ENCODE measurements at places on chromosomes 3 and 15.

- no peaks in the 10 kb centered on the region for H3K36me3 ChIP-seq
- H3K4me3 ChIP-seq = no peak overlapping the region
- no peaks in the 10 kb centered on the region for H3K4me1 ChIP-seq
- no peak overlapping the region for H3K27ac ChIP-seq
Observed at GRCh38 chr3:171508676-171509075, 48.5 kb upstream of the TNIK start.

- DNase-seq = no peak
- no peaks in the 10 kb centered on the region for H3K36me3 ChIP-seq
- no peak overlapping the region for H3K4me3 ChIP-seq
- no peak overlapping the region for H3K27ac ChIP-seq
Observed at GRCh38 chr3:24505691-24506550, 11.3 kb upstream of the THRB start.

DNA sequence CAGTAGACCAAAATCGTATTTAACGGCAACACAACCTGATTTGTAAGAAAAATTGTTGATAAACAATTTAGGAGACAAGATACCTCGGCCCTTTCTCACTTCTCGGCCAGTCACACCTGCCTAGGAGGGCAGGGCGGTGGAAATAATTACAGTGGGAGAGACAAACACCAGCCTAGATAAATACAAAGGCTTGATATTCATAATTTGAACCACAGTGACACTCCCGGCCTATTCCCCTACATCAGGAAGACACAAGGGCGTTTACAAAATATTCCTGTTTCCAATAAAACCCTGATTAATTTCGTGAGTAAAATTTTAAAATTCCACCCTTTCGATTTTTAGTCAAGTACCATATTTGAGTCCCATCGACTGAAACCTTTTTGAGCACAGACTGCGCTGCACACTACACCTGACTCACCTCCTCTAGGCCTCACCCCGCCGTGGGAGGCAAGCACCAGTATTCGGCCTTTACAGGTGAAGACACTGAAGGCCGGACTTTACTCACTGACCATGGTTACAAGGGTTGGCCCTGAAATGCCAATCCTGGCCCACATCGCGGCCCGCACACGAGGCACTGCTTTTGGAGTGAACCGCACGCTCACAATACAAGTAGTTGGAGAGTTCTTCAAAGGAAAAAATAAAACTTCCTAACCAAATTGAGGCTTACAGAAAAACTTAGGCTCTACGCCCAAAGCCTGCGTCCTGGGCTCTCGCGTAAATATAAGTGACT is 794 bp downstream of the ARPP19 start:
- peak overlapping the region; percentile 93 for H3K4me3 ChIP-seq
- no peaks in the 10 kb centered on the region for H3K27me3 ChIP-seq
- peak overlapping the region; percentile 98 for H3K27ac ChIP-seq
- H3K4me1 ChIP-seq = peaks cover 25% of the 10 kb centered on the region
- DNase-seq = peak; percentile 23

GRCh38 chr3:32498252-32498651 is 4.4 kb downstream of the CMTM6 start:
- H3K27ac ChIP-seq = peak overlapping the region; percentile 83
- peaks cover 36% of the 10 kb centered on the region for H3K4me1 ChIP-seq
- H3K27me3 ChIP-seq = no peaks in the 10 kb centered on the region

GRCh38 chr3:77530870-77531269 is 491.0 kb downstream of the ROBO2 start:
- no peak overlapping the region for H3K4me3 ChIP-seq
- DNase-seq = no peak
- H3K27ac ChIP-seq = no peak overlapping the region
- no peaks in the 10 kb centered on the region for H3K4me1 ChIP-seq

- H3K27ac ChIP-seq = no peak overlapping the region
- peaks cover 2% of the 10 kb centered on the region for H3K4me1 ChIP-seq
- DNase-seq = no peak
- no peaks in the 10 kb centered on the region for H3K36me3 ChIP-seq
- peaks cover 9% of the 10 kb centered on the region for H3K27me3 ChIP-seq
Observed at GRCh38 chr3:36707623-36708409, 56.5 kb downstream of the DCLK3 start.

DNA sequence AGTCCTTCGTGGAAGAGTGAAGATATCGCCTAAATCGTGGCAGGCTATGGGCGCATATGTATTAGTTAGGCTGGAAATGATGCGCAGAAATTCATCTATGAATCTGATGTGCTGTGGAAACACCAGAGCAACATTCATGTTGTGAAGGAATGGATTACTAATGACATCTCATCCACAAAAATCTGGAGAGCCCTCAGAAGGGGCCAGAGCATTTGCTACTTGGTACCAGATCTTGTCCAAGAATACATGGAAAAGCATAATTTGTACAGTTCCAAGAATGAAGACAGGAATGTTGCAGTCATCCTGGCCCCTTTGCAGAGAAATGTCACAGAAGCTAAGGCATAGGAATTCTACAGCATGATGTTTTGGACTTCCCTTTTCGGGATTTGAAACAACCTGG is 38.4 kb upstream of the FOXB1 start:
- peaks cover 12% of the 10 kb centered on the region for H3K27me3 ChIP-seq
- H3K4me1 ChIP-seq = no peaks in the 10 kb centered on the region
- peaks cover 2% of the 10 kb centered on the region for H3K36me3 ChIP-seq
- no peak overlapping the region for H3K27ac ChIP-seq
- H3K4me3 ChIP-seq = no peak overlapping the region

DNA sequence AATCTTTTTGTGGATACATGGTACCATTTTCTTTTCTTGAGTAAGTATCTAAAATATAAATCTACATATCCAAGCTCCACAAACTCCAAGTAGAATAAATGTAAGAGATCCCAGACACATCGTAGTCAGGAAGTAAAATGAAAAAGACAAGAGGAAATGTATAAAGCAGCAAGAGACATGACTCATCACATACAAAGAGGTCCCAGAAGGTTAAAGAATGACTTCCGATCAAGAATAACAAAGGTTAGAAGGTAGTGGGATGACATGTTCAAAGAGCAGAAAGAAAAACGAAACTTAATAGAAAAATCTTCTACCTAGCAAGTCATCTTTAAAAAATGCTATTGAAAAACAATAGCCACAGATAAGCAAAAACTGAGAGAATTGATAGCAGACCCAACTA is 705.8 kb downstream of the NR2F2 start:
- no peak overlapping the region for H3K27ac ChIP-seq
- no peak for DNase-seq
- no peaks in the 10 kb centered on the region for H3K27me3 ChIP-seq
- no peaks in the 10 kb centered on the region for H3K36me3 ChIP-seq
- no peaks in the 10 kb centered on the region for H3K4me1 ChIP-seq

GRCh38 chr15:43118829-43119228 is 13.0 kb upstream of the UBR1 start:
- peaks cover 27% of the 10 kb centered on the region for H3K4me1 ChIP-seq
- peak overlapping the region; percentile 48 for H3K27ac ChIP-seq
- H3K4me3 ChIP-seq = no peak overlapping the region
- no peak for DNase-seq
- no peaks in the 10 kb centered on the region for H3K36me3 ChIP-seq
- no peaks in the 10 kb centered on the region for H3K27me3 ChIP-seq

DNA sequence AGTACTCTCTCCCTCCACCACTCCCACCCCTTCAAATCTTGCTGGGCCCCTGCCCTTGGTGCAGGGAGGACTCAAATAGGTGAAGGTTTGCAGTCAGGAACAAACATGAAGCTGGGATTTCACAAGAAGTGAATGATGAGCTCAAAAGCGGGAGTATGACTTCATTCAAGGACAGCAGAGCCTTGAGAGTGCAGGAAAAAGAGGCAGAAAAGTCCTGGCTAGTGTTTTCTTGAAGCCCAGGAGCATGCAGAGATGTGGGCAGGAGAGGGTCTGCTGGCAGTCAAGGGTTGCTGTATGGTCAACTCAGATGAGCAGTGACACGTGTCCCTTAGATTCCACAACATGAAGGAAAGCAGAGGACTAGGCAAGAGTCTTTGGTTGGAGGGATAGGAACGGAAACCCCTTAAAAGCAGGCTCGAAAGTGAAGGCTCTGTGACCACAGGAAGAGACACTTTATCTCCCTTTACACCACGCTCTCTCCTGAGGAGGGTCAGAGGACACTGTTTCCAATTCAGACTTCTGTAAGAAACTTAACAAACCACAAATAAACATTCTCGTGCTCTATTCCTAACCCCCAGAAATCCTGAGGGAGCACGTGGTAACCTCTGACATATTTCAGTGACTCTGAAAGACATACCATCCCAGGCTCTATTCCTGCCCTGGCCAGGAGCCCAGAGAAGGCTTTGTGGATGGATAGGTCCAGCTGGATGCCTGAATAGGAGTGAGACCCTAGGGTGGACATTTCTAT is 168.0 kb upstream of the NDN start:
- H3K27ac ChIP-seq = no peak overlapping the region
- H3K36me3 ChIP-seq = no peaks in the 10 kb centered on the region
- no peaks in the 10 kb centered on the region for H3K27me3 ChIP-seq

DNA sequence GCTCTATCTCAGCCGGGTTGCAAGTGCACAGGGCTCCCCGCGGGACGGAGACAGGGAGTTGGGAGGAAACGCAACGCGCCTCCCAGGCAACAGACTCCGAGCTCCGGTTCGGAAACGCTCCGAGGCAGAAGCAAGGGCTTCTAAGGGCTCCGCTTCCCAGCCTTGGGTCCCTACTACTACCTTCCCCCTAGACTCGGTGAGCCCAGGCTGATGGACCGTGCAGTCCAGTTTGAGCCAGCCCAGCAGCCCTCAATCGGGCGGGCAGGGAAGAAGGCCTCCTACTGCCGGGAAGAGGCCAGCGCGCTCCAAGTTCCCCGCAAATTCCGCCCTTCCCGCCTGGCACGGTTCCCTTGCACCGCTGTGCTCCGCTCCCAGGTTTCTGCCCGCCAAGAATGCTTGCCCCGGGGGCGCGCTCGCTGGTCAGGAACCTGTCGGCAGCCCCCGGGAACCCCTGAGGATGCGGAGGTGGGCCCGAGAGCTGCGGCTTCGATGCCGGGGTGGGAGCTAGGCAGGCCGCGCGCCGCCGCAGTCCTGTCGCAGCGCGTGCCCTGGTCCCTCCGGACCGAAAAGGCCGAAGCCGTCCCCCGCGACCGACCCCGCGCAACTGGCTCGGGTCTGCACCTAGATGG is 728 bp downstream of the TRANK1 start:
- H3K36me3 ChIP-seq = peaks cover 12% of the 10 kb centered on the region
- H3K4me3 ChIP-seq = peak overlapping the region; percentile 86
- no peaks in the 10 kb centered on the region for H3K27me3 ChIP-seq
- peak; percentile 15 for DNase-seq
- H3K4me1 ChIP-seq = peaks cover 15% of the 10 kb centered on the region
- H3K27ac ChIP-seq = no peak overlapping the region

- H3K4me1 ChIP-seq = peaks cover 11% of the 10 kb centered on the region
- no peaks in the 10 kb centered on the region for H3K27me3 ChIP-seq
- DNase-seq = no peak
Observed at GRCh38 chr3:170862618-170863374, 7.2 kb downstream of the RPL22L1 start.

DNA sequence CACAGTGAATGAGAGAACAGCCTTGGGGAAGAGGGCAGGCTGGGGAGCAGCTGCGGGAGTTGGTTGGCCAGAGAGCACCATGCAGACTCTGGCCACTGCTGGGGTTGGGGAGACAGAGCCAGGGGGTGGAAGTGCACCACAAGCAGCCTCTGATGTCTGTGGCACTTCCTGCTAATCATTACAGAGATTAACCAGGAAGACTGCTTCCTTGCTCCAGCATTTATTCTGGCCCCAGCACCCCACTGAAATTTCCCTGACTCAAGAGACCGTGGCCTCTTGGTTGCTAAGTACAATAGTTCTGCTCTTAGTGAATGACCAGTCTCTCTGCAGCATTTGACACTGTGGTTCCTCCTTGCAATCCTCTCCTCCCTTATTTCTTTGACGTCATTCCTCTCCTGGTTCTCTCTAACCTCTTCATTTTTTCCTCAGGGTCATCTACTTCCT is 266.2 kb upstream of the ROPN1 start:
- no peak overlapping the region for H3K27ac ChIP-seq
- no peak overlapping the region for H3K4me3 ChIP-seq
- no peaks in the 10 kb centered on the region for H3K4me1 ChIP-seq
- H3K36me3 ChIP-seq = no peaks in the 10 kb centered on the region
- H3K27me3 ChIP-seq = peaks cover 8% of the 10 kb centered on the region
- no peak for DNase-seq

DNA sequence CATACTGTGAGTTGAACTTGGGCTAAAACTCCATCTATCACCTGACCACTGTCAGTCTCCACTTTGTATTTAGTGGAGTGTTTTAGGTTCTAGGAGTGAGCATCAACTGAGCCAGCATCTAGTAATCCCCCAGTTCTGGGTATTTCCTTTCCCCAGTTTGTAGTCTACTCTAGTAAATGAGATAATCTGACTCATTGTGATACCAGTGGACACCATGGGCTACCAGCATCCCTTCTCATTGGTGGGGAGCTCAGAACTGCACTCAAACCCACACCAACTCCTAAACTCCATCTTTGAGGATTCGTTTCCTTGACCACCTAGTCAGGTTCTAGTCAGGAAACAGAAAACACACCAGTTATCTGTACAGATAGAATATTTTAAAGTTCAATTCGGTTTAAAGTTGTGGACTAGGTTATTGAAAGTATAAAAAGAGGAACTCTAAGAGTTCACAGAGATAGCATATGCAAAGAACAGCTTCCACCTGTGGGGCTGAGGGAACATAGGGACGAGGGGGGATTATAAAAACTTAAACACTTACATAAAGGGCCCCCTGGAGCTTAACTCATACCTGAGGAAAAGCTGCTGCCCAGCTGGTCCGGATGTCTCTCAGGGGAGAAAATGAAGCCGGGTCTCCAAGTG is 36.0 kb downstream of the LEO1 start:
- H3K27ac ChIP-seq = peak overlapping the region; percentile 82
- no peaks in the 10 kb centered on the region for H3K27me3 ChIP-seq

GRCh38 chr3:127822041-127822681 is at the start of gene MGLL:
TSS of gene MGLL (minus strand) at chr3:127822515. CDS start at chr3:127822318, 197 bp downstream.
- DNase-seq = no peak
- peak within 1 kb of the TSS; percentile 92 for H3K4me3 ChIP-seq
- H3K27ac ChIP-seq = peak within 1 kb of the TSS; percentile 55
- H3K4me1 ChIP-seq = peaks cover 16% of the 10 kb centered on the region

- peaks cover under 1% of the 10 kb centered on the region for H3K4me1 ChIP-seq
- peaks cover 20% of the 10 kb centered on the region for H3K36me3 ChIP-seq
- DNase-seq = no peak
- H3K4me3 ChIP-seq = no peak overlapping the region
- no peak overlapping the region for H3K27ac ChIP-seq
Observed at GRCh38 chr3:128632301-128632700, 18.3 kb downstream of the RPN1 start.

GRCh38 chr3:49924683-49925082 is 4.9 kb downstream of the MON1A start:
- no peak overlapping the region for H3K27ac ChIP-seq
- peaks cover 8% of the 10 kb centered on the region for H3K36me3 ChIP-seq
- no peaks in the 10 kb centered on the region for H3K27me3 ChIP-seq
- no peak overlapping the region for H3K4me3 ChIP-seq

- peaks cover 7% of the 10 kb centered on the region for H3K4me1 ChIP-seq
- no peak overlapping the region for H3K27ac ChIP-seq
Observed at GRCh38 chr3:72678867-72679266, 169.4 kb downstream of the SHQ1 start.

DNA sequence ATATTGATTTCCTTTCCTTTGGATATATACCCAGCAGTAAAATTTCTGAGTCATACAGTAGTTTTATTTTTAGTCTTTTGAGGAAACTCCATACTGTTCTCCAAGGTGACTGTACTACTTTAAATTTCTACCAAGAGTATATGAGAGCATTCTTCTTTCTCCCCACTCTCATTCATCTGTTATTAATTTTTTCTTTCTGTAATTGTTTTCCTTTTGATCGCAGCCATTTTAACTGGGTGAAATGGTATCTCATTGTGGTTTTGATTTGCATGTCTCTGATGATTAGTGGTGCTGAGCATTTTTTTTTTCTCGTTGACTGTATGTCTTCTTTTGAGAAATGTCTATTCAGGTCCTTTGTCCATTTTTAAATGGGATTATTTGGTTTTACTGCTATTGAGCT is 18.3 kb upstream of the VGLL3 start:
- H3K4me1 ChIP-seq = no peaks in the 10 kb centered on the region
- H3K36me3 ChIP-seq = no peaks in the 10 kb centered on the region
- no peak overlapping the region for H3K27ac ChIP-seq
- no peak overlapping the region for H3K4me3 ChIP-seq
